Effector CD4-positive, alpha-beta T cell (primary cell): ENCODE measurements at places on chromosomes 3 and 15.

GRCh38 chr3:79367803-79368202 lies 400.0 kb downstream of the ROBO1 start:
- DNase-seq = no peak

DNA sequence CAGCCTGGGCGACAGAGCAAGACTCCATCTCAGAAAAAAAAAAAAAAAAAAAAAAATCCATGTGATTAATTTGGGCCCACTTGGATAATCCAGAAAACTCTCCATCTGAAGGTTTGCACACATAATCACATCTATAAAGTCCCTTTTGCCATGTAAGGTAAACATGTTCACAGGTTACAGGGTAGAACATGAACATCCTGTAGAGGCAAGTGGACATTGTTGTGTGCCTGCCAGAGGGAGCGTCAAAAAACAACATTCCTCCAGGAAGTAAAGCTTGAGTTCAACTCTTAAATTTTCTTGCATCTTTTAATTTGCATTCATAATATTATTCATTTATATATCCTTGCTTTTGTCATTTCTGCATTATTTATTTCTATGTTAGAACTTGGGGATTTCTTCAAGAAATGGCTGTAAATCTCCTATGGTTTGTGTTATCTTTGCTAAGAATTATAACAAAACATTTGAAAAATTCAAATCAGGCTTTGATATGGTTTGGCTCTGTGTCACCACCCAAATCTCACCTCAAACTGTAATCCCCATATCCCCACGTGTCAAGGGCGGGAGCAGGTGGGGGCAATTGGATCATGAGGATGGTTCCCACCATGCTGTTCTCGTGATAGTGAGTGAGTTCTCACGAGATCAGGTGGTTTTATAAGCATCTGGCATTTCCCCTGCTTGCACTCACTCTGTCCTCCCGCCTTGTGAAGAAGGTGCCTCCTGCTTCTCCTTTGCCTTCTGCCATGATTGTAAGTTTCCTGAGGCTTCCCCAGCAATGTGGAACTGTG lies 11.3 kb upstream of the TTBK2 start:
- no peak for DNase-seq

- no peak for DNase-seq
Measured at GRCh38 chr3:190346541-190346940, 24.3 kb upstream of the CLDN1 start.

- no peak for DNase-seq
Measured at GRCh38 chr3:129211772-129212171, 28.1 kb upstream of the CNBP start.

DNA sequence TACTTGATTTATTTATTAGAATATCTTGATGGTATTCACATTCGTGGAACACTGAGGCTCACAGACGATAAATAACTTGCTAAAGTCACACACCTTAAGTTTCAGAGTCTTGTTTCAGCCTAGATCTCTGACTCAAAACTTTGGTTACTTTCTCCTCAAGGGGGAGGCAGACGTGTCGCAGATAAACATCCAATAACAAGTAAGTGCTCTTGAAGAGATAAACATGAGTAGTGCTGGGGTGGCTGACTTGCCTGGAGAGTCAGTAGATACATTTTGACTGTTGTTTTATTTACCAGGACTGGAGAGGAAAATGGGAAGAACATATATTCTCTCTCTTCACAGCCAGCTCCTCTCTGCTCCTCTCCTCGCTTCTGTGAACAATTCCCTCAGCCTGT lies 31.3 kb downstream of the FBXO45 start:
- no peak for DNase-seq

- no peak for DNase-seq
Measured at GRCh38 chr15:101540480-101541239, 51.2 kb upstream of the PCSK6 start.

GRCh38 chr15:87645723-87646122 lies 610.8 kb downstream of the NTRK3 start:
- no peak for DNase-seq

DNA sequence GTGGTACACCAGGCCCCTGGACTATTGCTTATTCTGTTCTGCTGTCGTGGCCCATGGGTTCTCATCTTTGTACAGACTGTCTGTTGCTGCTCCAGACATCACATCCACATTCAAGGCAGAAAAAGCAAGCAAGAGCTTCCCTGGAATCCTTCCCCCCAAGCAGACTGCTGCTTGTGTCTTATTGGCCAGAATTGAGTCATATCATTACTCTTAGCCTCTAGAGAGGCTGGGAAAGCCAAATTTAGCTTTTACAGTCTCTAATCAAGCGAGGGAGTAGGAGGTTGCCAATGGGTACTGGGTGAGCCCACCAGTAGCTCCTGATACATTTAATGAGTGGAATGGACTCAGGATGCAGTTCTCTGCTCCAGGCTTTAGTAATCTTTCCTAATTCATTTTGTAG lies 39.4 kb downstream of the RAB6B start:
- DNase-seq = no peak

DNA sequence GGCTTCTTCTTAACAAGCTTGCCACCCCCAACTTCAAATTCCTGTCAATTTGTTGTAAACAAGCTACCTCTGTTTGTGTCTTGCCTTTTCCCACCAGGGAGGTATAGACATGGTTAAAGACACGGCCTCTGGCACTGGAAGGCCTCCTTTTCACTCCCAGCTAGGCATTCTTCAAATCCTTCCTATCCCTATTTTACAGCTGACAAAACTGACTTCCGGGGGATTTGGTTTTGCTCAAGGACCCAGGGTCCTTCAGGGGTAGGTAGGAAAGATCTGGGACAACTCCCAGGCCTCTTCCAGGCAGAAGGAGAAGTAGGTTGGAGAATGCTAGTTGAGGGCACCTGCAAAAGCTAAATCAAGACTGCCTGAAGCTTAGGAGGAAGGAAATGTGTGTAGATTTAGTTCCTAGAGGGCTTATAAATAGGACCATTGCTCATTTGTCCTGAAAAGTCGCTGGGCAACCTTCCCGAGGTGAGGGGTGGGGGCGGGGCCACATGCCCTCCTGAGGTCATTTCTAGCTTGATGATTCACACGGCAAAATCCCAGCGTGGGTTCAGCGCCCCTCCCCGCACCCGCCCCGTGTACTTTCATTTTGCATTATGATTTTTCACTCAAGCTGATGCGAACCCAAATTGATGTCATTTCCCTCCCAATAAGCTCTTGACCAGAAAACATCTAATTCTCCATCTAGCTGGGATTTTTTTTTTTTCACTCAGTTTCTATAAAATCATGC lies 365.5 kb downstream of the SHQ1 start:
- peak; percentile 17 for DNase-seq

DNA sequence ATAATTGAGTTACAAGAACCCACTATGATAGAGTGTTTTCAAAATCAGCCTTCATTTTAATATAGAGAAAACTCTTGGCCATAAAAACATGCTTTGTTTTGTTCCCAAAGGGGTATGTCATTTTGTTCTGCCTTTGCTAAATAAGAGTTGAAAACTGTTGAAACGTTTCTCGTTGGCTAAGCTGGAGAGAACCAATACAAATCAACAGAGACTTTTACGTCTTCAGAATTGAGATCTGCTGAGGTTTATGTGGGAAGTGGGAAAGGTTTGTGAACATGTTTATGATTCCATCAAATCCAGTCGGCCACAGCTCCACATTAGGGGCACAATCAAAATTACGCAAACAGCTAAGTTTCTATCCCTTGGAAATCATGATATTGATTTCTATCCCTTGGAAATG lies 102.0 kb downstream of the IGF2BP2 start:
- no peak for DNase-seq

DNA sequence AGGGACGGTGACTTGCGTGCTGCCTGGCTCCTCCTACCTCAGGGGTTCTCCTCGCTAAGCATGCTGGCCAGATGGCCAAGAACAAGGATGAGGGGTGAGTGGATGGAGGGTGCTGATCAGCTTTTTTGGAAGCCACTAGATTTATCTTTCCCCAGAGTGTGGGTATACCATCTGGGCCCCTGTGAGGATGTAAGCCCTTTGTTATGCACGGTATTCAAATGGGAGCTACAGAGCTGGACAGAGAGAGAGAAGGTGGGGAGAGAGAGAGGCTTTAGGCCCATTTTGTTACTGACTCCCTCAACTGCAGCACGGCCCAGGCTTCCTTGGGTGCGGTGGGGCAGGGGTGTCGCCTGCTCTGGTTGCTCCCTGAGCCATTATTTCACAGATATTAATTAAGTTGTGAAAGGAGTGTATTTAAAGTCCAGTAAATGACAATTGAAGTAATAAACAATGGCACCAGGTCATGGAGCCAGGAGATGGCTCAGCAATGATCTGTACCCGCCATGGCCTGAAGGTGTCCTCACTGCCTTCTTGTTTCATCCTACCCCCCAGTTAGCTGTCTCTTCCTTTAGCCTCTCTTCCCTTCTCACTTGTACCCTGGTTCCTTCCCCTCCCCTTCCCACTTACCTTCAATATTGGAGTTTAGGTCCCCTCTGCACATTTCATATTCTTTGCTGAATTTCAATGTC lies 158.0 kb downstream of the CLSTN2 start:
- no peak for DNase-seq

DNA sequence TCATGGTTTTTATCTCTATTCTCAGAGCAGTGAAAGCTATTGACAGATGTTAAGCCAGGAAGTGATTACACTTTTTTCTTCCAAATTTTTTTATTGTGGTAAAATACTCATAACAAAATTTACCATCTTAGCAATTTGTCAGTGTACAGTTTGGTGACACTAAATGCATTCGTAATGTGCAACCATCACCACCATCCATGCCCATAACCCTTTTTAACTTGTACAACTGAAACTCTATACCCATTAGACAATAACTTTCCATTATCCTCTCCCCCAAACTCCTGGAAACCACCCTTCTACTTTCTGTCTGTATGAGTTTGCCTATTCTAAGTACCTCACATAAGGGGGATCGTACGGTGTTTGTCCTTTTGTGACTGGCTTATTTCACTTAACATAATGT lies 15.1 kb upstream of the POMGNT2 start:
- no peak for DNase-seq

- peak; percentile 37 for DNase-seq
Measured at GRCh38 chr3:141402476-141403171, 34.3 kb downstream of the ZBTB38 start.

DNA sequence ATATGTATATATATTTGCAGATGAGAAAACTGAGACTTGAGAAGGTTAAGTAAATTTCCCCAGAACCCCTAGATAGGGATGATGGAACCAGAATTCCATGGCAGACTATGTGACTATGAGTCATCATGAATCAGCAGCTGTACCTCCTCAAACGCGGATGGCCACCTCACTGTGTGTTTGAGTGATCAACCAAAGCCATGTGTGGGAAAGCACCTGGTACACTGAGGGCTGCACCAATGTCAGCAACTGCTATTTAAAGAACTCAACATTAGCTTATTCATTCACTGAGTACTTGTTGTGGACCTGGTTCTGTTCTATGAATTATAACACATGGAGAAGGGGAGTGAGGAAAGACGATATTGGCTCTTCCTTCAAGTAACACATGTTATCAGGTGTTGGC lies 377.0 kb downstream of the GAP43 start:
- no peak for DNase-seq

GRCh38 chr3:78274475-78275065 lies 1234.7 kb downstream of the ROBO2 start:
- DNase-seq = no peak

DNA sequence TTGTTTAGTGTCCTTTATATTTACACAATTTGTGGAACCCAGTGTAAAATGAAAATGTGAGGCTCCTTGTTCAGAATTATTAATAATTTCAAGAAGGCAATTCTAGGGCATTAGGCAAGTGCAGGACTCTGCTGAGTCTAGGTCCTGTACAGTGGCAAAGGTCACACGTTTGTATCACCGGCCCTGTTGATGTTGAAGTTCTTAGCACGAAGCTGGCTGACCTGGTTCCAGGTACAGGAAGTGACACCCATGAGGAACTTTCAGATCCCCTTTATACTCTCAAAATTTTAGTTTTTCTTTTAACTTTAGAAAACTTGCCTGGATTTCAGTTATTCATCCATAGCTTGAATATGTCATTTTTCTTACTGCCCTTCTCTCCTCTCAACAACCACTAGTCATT lies 349.4 kb downstream of the CNTN6 start:
- no peak for DNase-seq

- no peak for DNase-seq
Measured at GRCh38 chr3:129398803-129399144, 29.7 kb downstream of the EFCAB12 start.

- no peak for DNase-seq
Measured at GRCh38 chr15:92663250-92663951, 7.8 kb upstream of the FAM174B start.

DNA sequence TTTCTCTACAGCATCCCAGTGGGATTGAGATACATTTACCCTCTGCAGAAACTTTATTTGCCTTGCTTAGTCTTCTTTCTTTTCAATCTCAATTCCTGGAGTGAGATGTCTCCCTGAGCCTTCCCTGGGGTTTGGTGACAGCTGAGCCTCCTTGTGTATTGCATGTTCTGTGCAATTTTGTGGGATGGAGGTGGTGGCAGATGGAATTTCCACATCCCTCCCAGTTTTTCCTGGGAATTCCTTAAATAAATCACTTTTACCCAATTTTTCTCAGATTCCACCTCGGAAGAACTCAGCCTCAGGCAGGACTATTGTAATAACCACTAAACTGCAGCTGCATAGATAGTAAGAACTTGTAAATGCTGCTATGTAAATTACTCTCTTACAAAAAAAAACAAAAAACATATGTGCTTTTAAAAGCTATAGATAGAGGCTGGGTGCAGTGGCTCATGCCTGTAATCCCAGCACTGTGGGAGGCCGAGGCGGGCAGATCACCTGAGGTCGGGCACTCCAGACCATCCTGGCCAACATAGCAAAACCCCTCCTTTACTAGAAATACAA lies 88.5 kb upstream of the ABHD17C start:
- DNase-seq = no peak

GRCh38 chr15:40010686-40011085 lies 28.3 kb downstream of the SRP14 start:
- no peak for DNase-seq

DNA sequence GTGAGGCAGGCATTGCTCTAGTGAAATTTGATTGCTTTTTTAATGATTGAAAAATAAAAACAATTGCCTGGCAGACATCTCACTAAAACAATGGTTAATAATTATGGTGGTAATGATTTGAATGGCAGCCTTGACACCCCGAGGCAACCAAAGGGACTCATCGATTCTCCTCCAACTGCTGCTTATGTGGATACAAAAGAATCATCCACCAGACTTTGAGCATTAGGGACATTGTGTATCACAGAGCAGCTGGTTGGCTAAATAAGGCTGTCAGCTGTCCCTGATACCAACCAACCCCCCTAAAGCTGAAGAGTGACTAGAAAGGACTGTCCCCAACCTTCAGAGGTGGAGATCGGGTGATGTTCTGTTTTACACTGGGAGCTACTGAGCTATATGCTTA lies 1.7 kb upstream of the CD47 start:
- no peak for DNase-seq

GRCh38 chr3:138465925-138466324 lies 31.5 kb downstream of the ESYT3 start:
- no peak for DNase-seq

GRCh38 chr3:142888481-142889211 lies at the start of gene PCOLCE2:
Gene PCOLCE2, minus strand, starts transcription at chr3:142889083. Its CDS starts 187 bp downstream, at chr3:142888896.
- DNase-seq = no peak

DNA sequence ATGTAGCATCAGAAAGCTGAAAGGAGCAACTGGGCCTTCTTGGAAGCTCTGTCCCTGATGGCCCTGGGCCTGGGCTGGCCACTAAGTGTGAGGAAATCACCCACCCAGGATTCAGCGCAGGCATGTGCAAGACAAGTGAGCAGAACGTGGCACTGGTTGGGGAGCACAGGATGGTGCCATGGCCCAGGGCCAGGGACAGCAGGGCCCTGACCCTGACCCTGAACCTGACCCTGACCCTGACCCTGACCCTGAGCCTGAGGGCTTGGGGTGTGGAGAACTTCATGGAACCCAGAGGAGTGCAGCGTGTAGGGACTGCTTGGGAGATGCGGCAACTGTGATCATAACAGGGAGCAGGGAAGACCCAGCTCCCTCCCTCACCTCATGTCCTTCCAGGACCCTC lies 5.9 kb upstream of the ALDH1L1 start:
- no peak for DNase-seq
